ENCODE measurements at places on chromosomes 5 and 9.
A peak's percentile ranks its signal among the peaks of the same experiment; 100 is the strongest.

DNA sequence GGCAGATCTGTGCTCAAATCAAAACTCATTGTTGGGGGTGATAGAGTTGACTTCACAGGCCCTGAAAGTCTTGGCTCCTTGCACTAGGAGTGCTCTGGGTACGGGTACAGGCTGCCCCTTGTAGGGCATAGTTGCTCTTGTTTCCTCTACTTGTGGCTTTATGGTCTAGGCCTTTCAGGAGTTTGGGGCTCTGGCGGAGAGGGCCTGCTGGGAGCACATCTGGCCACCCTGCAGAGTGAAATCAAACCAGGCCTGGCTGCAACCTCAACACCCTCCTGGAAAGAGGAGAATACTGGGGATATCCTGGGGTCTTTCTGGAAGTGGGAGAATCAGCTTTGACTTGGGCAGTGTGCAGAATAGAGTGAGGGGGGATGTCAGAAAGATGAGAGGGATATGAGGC is 1.5 kb downstream of the TGFBI start:
- DNase-seq = no peak

- DNase-seq = no peak
Measured at GRCh38 chr9:129166623-129167557, 11.2 kb downstream of the IER5L start.

DNA sequence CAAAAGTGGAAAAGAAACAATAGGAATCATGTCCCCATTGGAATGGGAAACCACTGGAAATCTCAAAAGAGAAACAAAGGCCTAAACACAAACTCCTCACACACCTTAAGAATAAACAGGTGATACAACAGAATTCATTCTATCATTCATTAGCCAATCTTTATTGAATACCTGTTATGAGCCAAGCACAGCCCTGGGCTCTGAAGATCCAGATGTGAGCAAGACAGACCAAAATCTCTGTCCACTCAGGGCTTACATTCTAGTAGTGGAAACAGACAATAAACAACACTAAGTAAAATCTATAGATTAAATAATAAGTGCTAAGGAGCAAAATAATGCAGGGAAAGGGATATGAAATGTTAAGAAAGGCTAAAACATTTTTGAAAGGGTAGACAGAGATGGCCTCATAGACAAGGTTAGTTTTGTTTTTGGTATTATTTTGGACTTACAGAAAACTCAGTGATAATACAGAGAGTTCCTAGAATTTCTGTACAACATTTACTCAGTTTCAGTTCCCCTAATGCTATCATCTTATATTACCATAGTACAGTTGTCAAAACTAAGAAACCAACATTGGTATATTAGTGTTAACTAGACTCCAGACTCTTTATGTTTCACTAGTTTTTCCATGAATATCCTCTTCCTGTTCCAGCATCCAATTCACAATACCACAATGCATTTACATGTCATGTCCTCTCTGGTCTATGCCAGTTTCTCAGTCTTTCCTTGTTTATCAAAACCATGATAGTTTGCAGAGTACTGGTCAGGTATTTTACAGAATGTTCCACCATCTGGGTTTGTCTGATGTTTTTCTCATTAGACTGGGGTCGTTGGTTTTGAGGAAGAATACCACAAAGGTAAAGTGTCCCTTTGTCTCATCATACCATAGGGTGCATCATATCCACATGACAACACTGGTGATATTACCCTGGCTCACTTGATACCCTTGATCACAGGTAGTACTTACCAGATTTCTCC is 103.7 kb downstream of the SIL1 start:
- peak; percentile 22 for DNase-seq

- no peak for DNase-seq
Measured at GRCh38 chr9:8822667-8823025, 1023.1 kb upstream of the DMAC1 start.

DNA sequence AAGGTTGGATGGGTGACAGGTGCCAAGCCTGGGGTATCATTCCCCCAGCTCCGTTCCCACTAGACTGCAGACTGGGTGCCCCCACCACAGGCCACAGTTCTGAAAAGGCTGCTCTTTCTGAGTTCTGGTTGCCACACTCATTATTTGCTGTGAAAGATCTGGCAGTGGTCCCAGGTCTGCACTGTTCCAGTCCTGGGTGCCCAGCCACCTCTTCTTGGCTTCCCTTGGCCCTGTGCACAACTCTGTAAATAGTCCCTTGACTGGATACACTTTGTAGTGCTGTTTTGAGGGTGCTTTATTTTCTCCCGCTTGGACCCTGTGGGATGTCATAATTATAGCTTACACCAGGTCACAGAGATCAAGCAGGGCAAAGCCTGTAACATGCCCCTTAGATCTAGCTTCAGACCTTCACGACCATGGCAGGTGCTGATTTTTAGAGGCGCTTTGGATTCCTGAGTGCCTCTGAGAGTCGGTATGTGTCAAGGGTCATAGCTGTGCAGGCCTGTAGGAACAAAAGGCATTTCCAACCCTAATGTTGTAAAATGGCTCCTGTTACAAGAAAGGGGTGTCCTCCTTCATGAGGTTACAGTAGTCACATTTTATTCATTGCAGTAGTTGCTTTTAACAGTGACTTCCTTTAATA is 344.9 kb downstream of the ICE1 start:
- DNase-seq = no peak

GRCh38 chr5:147156012-147156411 is 78.8 kb upstream of the STK32A start:
- DNase-seq = no peak

- peak; percentile 72 for DNase-seq
Measured at GRCh38 chr5:73135429-73136054, 15.2 kb downstream of the TMEM171 start.

DNA sequence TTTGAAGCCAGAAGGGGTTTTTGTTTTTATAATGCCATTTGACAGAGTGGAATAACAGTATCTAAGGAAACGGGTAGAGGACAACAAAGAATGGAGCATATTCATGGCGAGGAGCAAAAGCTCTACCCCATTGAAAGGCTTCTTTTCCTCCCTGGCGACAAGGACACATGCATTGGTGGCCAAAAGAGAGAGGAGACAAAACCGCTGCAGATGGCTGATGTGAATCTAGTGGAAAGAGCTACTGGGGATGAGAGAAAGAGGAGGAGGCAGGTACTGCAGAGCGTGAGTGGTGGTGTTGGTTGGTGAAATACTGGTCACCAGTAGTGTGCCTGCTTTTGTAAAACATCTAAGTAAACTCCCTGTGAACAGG is 491 bp downstream of the APC start:
- DNase-seq = peak; percentile 68

DNA sequence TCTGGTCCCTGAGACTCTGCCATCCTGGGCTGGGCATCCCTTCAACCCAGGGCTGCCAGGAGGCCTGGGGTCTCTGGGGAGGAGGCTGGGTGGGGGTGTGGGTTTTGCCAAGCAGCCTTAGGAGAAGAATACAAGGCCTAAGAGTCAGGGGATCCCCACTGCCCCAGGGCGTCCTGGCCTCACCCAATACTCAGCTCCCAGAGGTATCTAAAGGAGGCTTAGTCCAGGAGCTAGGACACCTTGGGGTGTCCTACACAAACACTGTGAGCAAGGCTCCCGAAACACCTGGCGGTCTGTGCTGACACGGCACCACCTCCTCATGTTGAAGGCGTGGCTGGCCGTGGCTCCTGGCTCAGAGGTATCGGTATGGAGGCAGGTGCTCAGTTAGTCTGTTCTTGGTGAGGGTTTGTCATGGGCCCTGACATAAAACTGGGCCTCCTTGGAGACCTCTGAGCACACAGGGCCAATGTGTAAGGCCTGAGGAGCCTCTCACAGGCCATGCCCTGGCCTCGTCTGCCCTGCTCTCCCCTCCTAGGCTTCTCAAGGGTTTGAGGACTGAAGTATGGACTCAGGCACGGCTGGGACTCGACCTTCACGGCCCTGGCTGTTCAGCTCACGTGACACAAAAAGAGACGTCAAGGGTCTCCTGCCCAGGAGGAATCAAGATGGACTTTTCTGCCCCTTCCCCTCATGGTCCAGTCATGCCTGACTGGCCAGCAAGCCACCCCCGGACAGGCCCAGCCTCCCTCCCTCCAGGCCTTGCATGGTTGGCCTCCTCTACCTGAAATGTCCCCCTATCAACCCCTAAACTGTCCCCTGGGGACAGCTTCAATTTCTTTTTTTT is 277.3 kb downstream of the FSTL4 start:
- DNase-seq = no peak

- no peak for DNase-seq
Measured at GRCh38 chr9:6512085-6512657, 99.2 kb downstream of the UHRF2 start.

DNA sequence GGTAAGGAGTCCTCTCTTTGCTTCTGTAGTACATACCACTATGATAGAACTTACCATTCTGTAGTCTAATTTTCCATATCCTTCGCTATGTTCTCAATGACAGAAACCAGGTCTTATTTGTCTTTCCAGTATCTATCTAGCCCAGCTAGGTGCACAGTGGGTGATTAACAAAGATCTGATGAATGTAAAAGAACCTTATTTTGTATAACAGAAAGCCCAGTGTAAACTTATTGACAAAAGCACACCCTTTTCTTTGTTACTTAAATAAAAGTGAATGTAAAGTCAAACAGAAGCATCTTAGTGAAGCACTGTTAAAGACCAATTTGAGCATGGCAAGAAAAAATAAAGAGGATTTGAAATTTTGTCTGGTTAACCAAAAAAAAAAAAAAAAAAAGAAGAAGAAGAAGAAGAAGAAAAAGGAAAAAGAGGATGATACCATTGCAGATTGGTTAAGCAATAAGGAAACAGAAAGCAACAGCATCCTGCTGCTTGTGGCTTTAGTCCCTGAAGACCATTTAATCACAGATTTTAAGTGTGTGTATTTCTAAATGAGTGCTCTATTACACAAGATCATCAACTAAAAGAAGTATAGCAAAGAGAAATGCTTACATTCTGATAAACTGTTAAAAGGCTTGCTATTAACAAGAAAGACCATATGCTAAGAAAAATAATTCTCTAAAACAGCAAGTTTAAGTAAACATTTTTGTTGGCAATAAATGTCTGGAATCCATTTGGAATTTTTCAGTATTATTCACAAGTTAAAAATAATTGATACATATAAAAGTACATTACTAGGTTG is 21.2 kb downstream of the MEGF9 start:
- DNase-seq = peak; percentile 11

GRCh38 chr5:168879929-168880328 is 300.8 kb upstream of the PANK3 start:
- DNase-seq = peak; percentile 56

DNA sequence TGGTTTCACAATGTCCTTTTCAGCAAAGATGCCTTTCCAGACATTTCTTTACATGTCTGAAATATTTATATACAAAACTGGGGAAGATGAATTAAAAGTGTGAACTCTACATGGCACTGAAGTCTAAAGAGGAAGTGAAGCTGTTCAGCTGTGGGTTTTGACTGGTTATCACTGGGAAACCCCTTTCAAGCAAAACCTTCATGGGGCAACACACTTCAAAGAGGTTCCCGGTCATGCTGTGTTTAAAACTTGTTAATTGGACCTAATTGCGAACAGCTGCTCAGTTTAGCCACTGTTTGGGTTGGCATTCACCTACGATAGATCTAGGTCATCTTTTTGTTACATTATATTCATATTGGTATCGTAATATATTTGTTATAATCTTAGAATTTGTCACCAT is 20.0 kb upstream of the GDNF start:
- peak; percentile 75 for DNase-seq

- peak; percentile 66 for DNase-seq
Measured at GRCh38 chr9:109411798-109412352, 86.2 kb downstream of the PTPN3 start.

GRCh38 chr5:15687401-15687800 is 187.4 kb downstream of the FBXL7 start:
- DNase-seq = no peak

DNA sequence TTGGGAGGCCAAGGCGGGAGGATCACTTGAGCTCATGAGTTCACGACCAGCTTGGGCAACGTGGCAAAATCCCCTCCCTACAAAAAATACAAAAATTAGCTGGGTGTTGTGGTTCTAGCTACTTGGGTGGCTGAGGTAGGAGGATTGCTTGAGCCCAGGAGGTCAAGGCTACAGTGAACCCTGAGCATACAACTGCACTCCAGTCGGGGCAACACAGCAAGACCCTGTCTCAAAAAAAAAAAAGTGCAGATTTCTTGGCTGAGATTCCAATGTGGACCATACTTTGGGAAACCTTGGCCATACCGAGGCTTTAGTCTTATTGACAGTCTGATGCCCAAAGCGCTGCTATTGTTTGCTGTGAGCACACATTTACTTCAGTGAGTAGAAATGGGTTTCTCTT is 113.6 kb upstream of the CLINT1 start:
- no peak for DNase-seq

GRCh38 chr5:33336891-33337636 is 103.7 kb upstream of the TARS1 start:
- DNase-seq = no peak

GRCh38 chr9:71984831-71985281 is 73.4 kb downstream of the C9orf85 start:
- DNase-seq = no peak

GRCh38 chr9:79962836-79963235 is 391.1 kb downstream of the TLE4 start:
- no peak for DNase-seq

DNA sequence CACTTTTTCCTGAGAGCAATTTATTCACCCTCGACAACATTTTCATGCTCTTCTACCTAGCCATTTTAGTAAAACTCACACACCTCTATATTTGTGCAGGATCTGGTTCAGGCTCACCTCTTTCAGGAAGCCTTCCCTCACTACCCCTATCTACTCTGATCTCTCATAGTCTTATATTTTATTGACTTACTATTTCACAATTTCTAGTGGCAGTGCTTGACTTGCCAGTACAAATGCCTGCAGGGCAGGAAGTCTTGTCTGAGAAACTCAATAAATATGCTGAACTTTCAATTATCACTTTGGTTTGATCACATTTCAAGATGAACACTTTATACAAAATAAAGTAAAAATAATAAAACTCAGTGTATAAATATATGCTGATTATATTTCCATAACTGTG is 226.8 kb downstream of the CETN3 start:
- no peak for DNase-seq

- no peak for DNase-seq
Measured at GRCh38 chr9:78363221-78363620, 66.3 kb downstream of the PSAT1 start.

DNA sequence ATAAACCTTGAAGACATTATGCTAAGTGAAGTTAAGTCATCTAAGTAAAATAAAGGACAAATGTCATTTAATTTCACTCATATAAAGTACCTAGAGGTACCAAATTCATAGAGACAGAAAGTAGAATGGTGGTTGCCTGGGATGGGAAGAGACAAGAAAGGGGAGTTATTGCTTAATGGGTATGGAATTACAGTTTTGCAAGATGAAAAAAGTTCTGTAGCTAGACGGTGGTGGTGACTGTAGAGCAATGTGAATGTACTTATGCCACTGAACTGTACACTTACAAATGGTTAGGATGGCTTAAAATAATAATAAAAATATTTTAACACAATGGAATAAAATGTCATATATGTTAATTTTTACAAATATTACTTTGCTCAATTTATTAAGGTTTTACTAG is 128.0 kb downstream of the MPDZ start:
- DNase-seq = no peak

- no peak for DNase-seq
Measured at GRCh38 chr9:131098391-131099101, 2.2 kb downstream of the AIF1L start.

- no peak for DNase-seq
Measured at GRCh38 chr5:156407251-156407650, 80.3 kb downstream of the SGCD start.

- no peak for DNase-seq
Measured at GRCh38 chr9:137943655-137944054, 66.1 kb downstream of the CACNA1B start.

- no peak for DNase-seq
Measured at GRCh38 chr5:93431250-93431649, 149.8 kb downstream of the NR2F1-AS1 start.

Measured in NAMALWA (cell line).